Stimulated activated CD8-positive, alpha-beta memory T cell treated with anti-CD3 and anti-CD28 coated beads, Interleukin-12 subunit alpha, Interleukin-12 subunit beta, amount 100 ng/mL, for 4 hours (primary cell): ENCODE measurements at places on chromosomes 4 and X.

GRCh38 chrX:49799828-49800227 is 29.3 kb upstream of the PAGE4 start:
- DNase-seq: no peak

GRCh38 chrX:34223574-34223973 is 91.5 kb upstream of the FAM47A start:
- no peak for DNase-seq

GRCh38 chrX:133676344-133677122 is 261.2 kb upstream of the GPC4 start:
- no peak for DNase-seq

GRCh38 chr4:186015212-186015817 is 53.6 kb upstream of the TLR3 start:
- DNase-seq: no peak

DNA sequence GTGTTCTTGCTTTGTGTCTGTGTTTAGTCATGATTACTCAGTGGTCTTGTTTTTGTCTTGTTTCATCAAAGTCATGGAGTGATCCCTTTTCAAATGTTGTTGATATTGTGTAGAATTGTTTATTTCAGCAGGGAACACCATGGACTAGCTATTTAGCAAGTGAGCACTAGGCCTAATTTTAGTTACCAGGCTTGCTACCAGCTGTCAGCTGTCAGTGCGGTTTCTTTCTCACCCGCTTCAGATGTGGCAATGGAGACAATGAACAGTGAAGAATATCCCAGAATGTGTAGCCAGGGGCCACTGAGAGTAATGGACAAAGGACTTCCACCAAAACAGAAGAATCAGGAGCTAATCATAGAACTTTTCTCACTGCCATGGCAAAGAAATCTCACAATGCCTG is 432.8 kb upstream of the FMR1 start:
- no peak for DNase-seq

DNA sequence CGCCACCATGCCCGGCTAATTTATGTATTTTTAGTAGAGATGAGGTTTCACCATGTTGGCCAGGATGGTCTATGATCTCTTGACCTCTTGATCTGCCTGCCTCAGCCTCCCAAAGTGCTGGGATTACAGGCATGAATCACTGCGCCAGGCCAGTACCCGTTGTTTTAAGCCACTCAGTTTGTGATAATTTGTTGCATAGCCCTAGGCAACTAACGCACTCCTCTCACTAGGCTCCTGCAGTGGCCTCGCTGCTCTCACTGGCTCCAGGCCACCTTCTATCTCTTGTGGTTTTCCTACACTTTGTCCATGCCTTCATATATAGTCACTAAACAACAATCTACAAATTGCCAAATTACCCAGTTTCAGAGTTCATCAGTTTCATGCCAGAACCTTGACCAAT is 58.1 kb downstream of the DCHS2 start:
- DNase-seq: no peak

DNA sequence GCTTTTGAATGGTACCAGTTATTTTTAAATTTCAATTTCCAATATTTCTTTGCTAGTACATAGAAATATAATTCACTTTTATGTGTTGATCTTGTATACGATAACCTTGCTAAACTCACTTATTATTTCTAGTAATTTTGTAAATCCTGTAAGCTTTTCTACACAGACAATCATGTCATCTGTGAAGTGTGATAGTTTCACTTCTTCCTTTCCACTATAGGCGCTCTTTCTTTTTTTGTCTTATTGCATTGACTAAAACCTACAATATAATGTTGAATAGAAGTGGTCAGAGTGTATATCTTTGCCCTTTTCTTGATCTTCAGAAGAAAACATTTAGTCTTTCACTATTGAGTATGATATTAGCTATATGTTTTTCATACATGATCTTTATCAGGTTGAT is 76.6 kb downstream of the ZNF182 start:
- no peak for DNase-seq

DNA sequence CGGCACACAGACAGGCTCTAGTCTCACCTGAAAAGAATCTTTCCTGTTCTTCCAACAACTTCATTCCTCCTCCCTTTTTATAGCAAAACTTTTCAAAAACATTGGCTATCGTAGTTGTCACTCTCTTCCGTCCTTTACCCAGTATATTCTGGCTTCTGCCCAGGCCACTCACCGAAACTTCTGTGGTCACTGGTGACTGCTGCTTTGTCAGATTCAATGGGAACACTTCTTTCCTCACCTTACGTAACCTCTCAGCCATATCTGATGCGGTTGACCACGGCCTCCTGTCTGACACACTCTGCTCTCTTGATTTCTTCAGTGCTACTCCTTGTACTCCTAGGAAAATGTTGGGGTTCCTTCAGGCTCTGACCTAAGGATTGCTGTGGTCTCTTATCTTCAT is 9.2 kb upstream of the RNF150 start:
- no peak for DNase-seq
